ENCODE measurements at places on chromosomes 5 and 9. TPM values are rescaled to one million over a fixed set of nuclear protein-coding genes. Genes with fewer than 3 reads are reported as not detected.

DNA sequence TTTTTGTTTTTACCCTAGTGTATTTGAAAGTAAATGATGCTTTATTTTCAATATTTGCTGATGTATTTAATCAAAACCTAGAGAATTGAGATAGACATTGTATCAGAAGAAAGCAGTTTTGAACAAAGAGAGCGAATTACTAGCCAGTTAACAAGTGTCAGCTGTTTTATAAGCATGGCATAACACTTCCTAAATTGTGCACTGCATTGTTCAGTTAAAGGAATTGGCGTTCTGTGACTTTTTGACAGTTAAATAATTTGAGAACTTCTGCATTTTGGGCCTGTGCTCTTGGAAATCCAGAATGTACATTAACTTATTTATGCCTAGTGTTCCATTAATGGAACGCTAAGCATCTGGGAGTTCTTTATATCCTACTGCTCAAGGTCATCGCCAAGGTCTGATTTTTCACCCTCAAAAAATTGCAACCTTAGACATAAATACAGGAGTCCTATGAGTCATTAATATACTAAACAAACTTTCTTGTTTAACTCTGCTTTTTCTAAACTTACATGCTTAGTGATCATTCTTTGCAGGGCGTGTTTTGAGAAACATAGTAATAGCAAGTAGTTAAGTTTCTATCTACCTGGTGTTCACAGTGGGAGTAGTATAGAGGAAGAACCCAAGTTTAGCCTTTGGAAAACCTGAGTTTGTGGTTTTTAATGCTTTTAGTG, 31.1 kb downstream of the RASA1 start:
- DNase-seq, result no peak

DNA sequence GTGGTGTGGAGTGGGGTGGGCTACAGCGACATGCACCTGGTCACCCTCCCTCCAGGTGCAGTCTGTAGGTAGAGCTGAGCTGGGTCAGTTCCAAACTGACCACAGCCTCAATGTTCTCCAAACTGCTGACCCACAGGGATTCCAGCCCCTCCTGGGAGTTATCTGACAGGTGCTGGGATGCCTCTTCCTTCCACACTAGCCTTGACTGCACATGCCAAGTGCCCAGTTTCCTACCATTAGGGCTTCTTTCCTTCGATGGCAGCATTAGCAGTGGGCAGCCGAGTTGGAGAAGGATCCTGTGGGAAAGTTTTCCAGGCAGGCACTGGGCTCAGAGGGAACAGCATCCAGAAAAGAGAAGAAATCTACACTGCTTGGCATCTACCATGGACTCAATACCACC, 64.0 kb upstream of the GABRP start:
- no peak for DNase-seq

GRCh38 chr5:19314840-19315239, 673.2 kb downstream of the CDH18 start:
- no peak for DNase-seq

- no peak for DNase-seq
Observed at GRCh38 chr5:156134216-156134615, 192.7 kb upstream of the SGCD start.

DNA sequence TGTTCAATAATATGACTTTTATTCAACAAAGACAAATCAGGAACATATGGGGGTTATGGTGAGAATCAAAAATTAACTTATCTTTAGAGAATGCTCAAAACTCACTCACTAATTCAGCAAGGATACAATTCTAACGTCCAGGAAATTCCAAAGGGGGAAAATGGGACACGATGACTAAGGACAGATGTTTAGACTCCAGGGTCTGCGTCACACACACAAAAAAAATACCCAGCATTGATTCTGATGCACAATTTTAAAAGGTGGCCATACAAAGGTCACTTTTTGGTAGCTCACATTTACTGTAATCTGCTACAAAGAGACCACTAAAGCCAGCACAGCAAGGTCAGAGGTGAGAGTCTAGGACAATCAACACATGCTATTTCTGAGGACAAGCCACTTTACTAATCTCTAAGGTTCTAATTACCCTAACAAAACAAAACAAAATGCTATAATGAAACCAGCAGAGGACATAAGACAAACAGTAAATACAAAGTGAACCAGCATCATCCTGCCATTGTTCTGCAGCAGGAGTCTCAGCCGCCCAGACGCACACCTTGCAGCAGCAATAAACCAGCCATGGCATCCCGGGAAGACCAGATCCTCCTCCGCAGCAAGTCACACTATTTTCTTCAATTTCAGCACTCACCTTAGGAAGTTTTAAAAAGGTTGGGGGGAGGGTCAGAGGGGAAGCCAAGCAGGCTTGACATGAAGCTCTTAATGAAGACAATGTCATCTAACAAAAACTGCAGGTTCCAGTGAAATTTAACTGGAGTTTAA, 57.8 kb downstream of the TTC39B start:
- DNase-seq, result no peak

GRCh38 chr5:98318386-98318785, 455.1 kb upstream of the RGMB start:
- DNase-seq, result no peak

- no peak for DNase-seq
Observed at GRCh38 chr5:169006842-169007790, 293.8 kb downstream of the SLIT3 start.

GRCh38 chr9:129138144-129138462, 26.9 kb downstream of the PTPA start:
- no peak for DNase-seq

- no peak for DNase-seq
Observed at GRCh38 chr5:35274839-35275509, 44.7 kb upstream of the PRLR start.

DNA sequence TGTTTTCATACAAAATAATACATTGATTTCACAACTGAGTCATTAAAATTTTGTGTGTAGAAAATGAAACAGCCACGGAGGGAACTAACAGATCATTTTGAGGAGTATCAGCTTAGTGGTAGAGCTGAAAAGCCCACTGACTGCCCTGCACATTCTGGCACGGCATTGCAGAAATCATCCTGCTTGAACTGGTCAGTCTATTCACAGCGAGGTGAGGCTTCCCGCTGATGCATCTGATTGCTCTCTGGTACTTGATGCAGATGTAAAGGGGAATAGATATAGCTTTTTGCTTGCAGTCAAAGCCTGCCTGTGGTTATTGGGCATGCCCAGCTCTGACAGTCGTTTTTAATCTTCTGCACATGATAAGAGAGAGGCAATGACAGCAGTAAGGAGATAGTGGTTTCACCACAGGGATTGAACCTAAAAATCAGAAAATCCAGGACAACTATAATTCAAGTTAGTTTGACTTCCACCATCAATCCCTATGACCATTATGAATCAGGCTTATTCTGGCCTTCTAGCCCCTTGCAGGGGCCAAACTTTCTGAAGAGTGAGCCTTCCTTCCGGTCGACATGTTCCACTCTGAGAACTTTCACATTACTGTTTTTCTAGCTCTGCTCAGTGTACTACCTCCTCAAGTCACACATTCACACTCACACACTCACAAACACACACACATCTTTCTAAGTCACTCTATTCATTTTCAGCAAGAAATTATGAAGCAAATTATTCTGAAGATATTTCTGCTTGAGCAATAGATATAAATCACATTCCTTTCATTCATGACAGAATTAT, 782.8 kb upstream of the NUDT12 start:
- DNase-seq, result no peak

FOXD1 gene
- total RNA-seq, result 0.31 TPM

OLFM1 gene
- total RNA-seq, result 0.18 TPM

PCDHA12 gene
- total RNA-seq, result not detected

FANCC gene
- total RNA-seq, result 9.9 TPM

ENTREP1 gene
- total RNA-seq, result not detected
